ENCODE measurements at places on chromosomes 3 and 15. TPM values are rescaled to one million over a fixed set of nuclear protein-coding genes. Genes with fewer than 3 reads are reported as not detected.

DNA sequence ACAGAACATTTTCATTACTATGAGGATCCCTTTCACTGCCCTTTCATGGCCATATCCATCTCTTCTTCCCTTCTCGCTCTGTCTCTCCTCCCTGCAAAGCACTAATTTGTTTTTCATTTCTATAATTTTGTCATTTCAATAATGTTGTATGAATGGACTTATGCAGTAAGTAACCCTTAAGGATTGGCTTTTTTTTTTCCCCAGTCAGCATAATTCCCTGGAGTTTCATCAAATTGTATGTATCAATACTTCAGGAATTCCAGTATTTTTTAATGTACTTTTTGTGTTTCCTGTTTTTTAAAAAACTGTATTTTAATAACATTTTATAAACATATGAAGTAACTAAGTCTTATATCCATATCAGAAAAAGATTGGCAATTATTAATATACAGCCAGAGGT, 1016.0 kb upstream of the SEMA6D start:
- no peaks in the 10 kb centered on the region for H3K36me3 ChIP-seq
- no peak for DNase-seq
- no peak overlapping the region for H3K27ac ChIP-seq
- H3K4me1 ChIP-seq, result no peaks in the 10 kb centered on the region
- H3K27me3 ChIP-seq, result no peaks in the 10 kb centered on the region
- H3K4me3 ChIP-seq, result no peak overlapping the region

- H3K27me3 ChIP-seq, result no peaks in the 10 kb centered on the region
- peak; percentile 34 for DNase-seq
- no peaks in the 10 kb centered on the region for H3K36me3 ChIP-seq
- H3K27ac ChIP-seq, result no peak overlapping the region
Observed at GRCh38 chr3:192467230-192468140, 259.9 kb downstream of the FGF12 start.

- H3K27ac ChIP-seq, result no peak overlapping the region
- H3K27me3 ChIP-seq, result no peaks in the 10 kb centered on the region
- no peak for DNase-seq
- no peak overlapping the region for H3K4me3 ChIP-seq
Observed at GRCh38 chr15:59174151-59174834, 32.4 kb upstream of the LDHAL6B start.

DNA sequence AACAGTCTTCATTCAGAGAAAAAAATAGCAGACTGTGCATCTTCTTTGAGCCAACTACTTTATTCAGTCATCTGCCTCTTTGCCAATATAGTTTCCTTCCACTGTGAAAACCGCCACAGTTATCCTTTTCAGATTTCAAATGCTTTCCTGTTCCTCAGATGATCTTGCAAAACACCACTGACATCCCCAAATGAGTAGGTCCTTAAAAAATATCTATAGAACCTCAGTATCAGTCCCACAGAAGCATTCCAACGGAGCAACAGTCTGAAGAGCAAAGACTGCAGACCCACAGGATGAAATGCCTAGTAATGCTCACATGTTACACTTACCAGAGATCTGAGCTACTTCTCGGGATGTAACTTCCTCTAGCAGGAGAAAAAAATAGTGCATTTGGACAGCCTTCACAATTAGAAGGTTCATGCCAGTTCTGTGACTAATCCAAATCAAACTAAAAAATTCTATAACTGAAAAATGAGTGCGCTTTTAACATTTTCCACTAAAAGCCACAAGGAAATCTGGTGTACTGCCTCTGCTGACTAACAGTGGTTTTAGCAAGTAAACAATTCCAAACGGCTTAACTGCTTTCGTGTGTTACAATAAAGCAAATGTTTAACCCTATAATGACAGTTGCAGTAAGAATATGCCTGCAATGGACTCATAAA, at the start of gene ANKRD28:
TSS of gene ANKRD28 (minus strand) at position 338 of the 662 bp plus-strand sequence. CDS start 1,458 bp downstream, outside the sequence.
- H3K27ac ChIP-seq, result no peak within 1 kb of the TSS
- DNase-seq, result peak; percentile 21
- H3K4me1 ChIP-seq, result peaks cover 38% of the 10 kb centered on the region
- H3K27me3 ChIP-seq, result no peaks in the 10 kb centered on the region
- H3K4me3 ChIP-seq, result peak within 1 kb of the TSS; percentile 0
- no peaks in the 10 kb centered on the region for H3K36me3 ChIP-seq

DNA sequence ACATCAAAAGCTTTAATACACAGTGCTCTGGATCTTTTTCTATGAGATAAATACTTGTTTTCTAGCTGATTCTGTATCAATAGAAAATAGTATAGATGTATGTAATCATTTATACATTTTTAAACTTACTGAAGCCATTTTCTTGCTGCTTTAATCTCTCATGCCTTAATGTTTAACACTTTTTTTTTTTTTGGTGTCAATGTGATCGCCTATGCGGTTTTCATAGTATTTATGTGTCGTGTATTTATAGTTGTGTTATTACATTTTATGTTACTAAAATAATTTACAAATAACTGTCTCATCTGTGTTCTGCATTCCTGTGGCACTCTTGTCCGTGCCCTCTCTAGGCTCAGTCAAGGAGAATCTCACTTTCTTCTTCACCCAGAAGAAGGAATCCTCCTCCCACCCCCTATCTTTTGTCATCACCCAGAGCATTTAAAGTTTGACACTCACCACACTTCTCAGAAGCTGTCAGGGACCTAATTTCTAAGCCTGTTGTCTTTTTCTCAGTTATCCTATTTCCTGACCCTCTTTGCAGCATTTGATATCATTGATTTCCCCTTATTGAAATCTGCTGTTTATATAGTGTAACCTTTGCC, 21.4 kb upstream of the GPR171 start:
- H3K4me3 ChIP-seq, result no peak overlapping the region
- no peaks in the 10 kb centered on the region for H3K27me3 ChIP-seq
- no peak for DNase-seq
- peaks cover 9% of the 10 kb centered on the region for H3K4me1 ChIP-seq
- H3K27ac ChIP-seq, result no peak overlapping the region

GRCh38 chr15:58573270-58573669, 141.5 kb downstream of the LIPC start:
- no peaks in the 10 kb centered on the region for H3K4me1 ChIP-seq
- no peak for DNase-seq
- no peak overlapping the region for H3K27ac ChIP-seq
- H3K36me3 ChIP-seq, result no peaks in the 10 kb centered on the region
- H3K27me3 ChIP-seq, result no peaks in the 10 kb centered on the region

DNA sequence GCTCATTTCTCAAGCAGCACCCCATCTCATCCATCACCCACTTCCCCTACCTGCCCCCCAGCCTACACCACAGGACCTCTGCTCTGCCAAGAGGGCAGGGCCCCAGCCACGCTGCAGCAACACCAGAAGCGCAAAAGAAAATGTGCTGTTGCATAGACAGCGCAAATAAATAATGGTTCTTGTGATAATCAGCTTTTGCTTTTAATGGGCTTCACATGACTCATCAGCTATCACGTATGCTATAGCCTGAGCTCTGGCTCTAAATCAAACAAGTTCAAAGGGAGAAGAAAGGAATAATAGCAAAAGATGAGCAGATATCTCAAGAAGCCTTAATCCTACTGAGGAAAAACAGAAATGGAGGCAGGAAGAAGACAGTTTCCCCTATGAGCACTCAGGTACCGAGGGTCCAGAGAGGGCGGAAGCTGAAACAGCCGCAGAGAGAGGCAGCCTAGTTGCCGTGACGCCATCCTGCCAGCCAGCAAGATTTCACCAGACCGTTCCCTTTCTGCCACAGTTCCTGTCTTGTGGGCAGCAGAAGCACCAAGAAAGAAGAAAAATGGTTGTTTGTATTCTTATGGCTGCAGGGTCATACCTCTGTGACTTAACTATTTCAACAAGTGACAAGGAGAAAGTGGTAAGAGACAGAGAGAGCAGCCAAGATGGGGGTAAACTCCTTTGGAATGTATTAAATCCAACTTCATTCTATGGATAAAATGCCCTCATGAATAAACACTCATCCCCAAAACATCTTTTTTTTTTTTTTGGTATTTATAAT, 22.0 kb downstream of the RAB27A start:
- peaks cover 71% of the 10 kb centered on the region for H3K4me1 ChIP-seq
- peak overlapping the region; percentile 52 for H3K4me3 ChIP-seq
- no peaks in the 10 kb centered on the region for H3K27me3 ChIP-seq
- H3K27ac ChIP-seq, result peak overlapping the region; percentile 70

ACAA1 gene
- 91.7 TPM for total RNA-seq

OSTN gene
- not detected for total RNA-seq

MYL3 gene
- total RNA-seq, result not detected

MYO5C gene
- total RNA-seq, result 0.19 TPM

CADM2 gene
- not detected for total RNA-seq
